M059J (cell line): ENCODE measurements at places on chromosomes 6 and 20.
A peak's percentile ranks its signal among the peaks of the same experiment; 100 is the strongest.

- no peak for DNase-seq
These were observed 323.3 kb downstream of the GRIK2 start for GRCh38 chr6:101716810-101717209.

- no peak for DNase-seq
These were observed 877 bp downstream of the ENPP4 start for GRCh38 chr6:46130666-46131065.

DNA sequence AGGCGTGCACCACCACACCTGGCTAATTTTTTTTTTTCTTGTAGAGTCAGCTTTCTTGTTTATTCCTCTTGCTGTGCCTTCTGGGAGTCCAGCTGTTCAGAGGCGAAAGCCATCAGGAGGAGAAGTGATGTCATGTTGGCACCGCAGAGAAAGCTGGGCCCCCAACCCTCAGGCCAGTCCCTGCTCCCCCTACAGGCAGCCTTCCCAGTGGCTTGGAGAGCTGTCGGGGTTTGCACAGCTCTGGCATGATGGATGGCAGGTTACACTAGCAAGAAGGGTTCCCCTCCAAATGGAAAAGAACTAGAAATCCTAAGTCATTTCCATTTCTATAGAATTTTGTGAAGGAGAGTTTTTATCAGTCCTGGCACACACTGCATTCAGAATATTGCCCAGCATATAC is 72.6 kb downstream of the C6orf52 start:
- DNase-seq = no peak

GRCh38 chr20:8020314-8021079 is 936 bp upstream of the TMX4 start:
- peak; percentile 82 for DNase-seq
